COR-L47 (cell line): ENCODE measurements at places on chromosomes 2 and 18.

- no peak for DNase-seq
Measured at GRCh38 chr2:127314193-127314988, 20.4 kb upstream of the ERCC3 start.

- DNase-seq, result no peak
Measured at GRCh38 chr2:54720563-54720962, 2.9 kb upstream of the EML6 start.

- DNase-seq, result no peak
Measured at GRCh38 chr2:147320146-147320545, 524.7 kb upstream of the ACVR2A start.

- DNase-seq, result no peak
Measured at GRCh38 chr2:75539955-75540716, 20.6 kb downstream of the EVA1A start.

- DNase-seq, result no peak
Measured at GRCh38 chr2:17975401-17975800, 96.9 kb downstream of the KCNS3 start.

- no peak for DNase-seq
Measured at GRCh38 chr2:165632594-165632993, 161.5 kb downstream of the GALNT3 start.

DNA sequence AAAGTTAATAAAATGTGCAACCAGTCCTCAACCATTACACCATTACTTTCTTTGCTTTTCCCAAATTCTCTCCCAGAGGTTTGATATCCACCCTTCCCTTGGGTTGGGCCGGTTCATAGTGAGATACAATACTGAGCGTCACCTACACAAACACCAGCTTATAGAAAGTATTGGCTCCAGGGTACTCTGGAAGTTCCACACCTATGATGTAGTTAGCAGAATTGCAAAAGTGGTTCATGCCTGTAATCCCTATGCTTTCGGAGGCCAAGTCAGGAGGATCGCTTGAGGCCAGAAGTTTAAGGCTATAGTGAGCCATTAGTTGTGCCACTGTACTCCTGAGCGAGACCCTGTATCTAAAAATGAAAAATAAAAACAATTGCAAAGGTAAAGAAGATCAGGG, 15.3 kb upstream of the MAP4K3 start:
- DNase-seq, result no peak

- no peak for DNase-seq
Measured at GRCh38 chr18:79545255-79545654, 134.3 kb upstream of the CTDP1 start.

DNA sequence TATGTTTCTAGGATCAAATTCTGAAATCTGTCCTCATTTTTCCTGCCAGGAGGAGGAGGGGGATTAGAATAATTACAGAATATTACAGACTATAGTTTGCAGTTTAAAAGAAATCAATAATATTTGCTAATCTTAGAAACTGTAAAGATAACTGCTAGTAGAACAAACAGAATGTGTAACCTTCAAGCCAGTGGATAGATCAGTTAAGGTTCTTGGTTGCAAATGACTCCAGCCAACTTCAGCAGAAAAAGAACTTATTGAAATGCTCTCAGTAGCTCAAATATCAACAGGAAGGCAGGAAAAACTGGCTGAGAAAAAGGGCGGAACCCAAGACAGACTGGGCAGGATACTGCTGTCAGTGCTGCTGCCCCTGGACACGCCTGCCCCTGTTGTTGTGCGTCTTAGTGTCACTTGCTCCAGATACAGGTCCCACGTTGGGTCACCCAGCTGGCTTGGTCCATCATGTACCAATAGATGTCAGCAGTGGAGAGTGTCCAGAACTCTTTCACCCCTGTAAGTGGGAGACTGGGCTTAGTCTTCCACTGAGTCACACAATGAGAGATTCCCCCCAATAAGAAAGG, 10.2 kb downstream of the NMUR1 start:
- DNase-seq, result no peak

- DNase-seq, result peak; percentile 12
Measured at GRCh38 chr2:105243961-105244360, 2.4 kb downstream of the GPR45 start.

- DNase-seq, result no peak
Measured at GRCh38 chr2:146212602-146213001, 1632.2 kb upstream of the ACVR2A start.

- DNase-seq, result no peak
Measured at GRCh38 chr2:105989070-105989469, 205.0 kb downstream of the UXS1 start.

DNA sequence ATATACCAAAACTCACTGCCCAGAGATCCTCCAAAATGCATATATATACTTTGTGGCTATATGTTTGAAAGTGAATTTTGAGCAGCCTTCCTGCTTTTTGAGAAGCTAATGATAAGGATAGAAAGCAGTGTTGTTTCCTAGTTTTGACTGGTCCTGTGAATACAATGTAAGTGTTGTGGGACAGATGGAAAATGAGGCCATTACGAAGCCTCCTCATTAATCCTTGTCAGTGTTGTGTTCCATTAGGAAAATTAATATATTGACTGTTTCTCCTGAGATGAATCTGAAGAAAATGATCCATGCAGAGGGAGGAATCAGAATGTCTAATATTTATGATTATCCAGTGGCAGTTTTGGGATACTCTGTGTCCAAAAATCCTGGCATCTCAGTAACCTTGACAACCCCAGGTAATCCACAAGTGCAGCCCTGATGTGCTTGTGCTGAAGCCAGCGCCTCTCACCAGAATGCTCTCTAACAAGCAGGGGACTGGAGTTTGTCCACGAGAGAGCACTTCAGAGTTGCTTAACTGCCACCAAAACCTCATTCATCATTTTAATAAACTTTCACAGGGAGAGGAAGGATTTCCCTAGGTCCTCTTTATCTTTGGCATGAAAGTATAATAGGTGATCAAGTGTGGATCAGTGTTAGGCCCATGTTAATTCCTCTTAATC, 418.6 kb downstream of the CMPK2 start:
- no peak for DNase-seq

DNA sequence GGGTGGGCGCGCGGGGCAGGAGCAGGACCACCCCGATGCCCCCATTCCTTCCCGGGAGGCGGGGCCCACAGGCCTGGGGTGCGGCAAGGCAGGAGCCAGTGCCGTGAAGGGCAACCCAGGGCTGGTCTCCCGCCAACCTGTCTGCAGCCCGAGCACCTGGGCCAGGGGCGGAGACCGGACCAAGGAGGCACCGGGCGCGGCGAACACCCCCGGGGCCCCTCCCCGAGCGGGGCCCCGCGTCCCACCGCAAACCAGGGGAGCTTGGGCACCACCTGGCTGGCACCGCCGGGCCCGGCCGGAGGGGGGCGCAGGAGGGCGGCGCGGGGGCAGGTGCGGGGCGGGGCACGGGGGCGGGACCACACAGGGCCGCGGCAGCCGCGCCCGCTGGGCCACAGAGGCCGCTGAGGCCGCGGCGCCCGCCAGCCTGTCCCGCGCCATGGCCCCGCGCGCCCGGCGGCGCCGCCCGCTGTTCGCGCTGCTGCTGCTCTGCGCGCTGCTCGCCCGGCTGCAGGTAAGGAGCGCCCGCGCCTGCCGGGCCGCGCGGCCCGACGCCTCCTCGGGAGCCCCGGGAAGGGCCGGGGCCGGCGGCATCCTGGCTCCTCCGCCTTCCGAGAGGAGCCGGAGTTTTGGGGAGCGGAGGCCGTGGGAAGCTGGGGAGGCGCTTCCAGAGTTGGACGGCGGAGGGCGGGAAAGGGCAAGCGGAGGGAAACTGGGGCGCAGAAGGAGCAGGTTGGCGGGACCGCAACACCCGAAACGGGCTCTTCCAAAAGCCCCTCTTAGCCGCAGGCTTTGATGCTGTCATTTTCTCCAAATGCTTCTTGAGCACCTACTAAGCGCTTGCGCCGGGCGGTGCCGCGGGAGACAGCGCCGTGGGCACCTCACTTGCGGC, at the start of gene TNFRSF11A:
Gene TNFRSF11A, plus strand, starts transcription at position 394 of the 889 bp plus-strand sequence. Its CDS starts 43 bp downstream, at position 437.
- peak; percentile 55 for DNase-seq

GRCh38 chr2:177353187-177353478, 39.4 kb upstream of the AGPS start:
- no peak for DNase-seq

- DNase-seq, result no peak
Measured at GRCh38 chr2:130353291-130354138, 2.3 kb upstream of the PTPN18 start.
